Progenitor cell of endocrine pancreas (in vitro differentiated cells): ENCODE measurements at places on chromosomes 13 and 19. TPM values are rescaled to one million over a fixed set of nuclear protein-coding genes. Genes with fewer than 3 reads are reported as not detected.

GRCh38 chr19:50974702-50975556, 5.5 kb upstream of the KLK6 start:
- DNase-seq: no peak
- no peaks in the 10 kb centered on the region for H3K36me3 ChIP-seq
- H3K4me1 ChIP-seq: peaks cover 9% of the 10 kb centered on the region
- peaks cover 13% of the 10 kb centered on the region for H3K27me3 ChIP-seq
- H3K4me3 ChIP-seq: no peak overlapping the region

- no peaks in the 10 kb centered on the region for H3K4me1 ChIP-seq
- no peak overlapping the region for H3K4me3 ChIP-seq
- H3K36me3 ChIP-seq: peaks cover 24% of the 10 kb centered on the region
- no peaks in the 10 kb centered on the region for H3K27me3 ChIP-seq
- H3K27ac ChIP-seq: no peak overlapping the region
Observed at GRCh38 chr19:34345947-34346351, 19.0 kb upstream of the GPI start.

DNA sequence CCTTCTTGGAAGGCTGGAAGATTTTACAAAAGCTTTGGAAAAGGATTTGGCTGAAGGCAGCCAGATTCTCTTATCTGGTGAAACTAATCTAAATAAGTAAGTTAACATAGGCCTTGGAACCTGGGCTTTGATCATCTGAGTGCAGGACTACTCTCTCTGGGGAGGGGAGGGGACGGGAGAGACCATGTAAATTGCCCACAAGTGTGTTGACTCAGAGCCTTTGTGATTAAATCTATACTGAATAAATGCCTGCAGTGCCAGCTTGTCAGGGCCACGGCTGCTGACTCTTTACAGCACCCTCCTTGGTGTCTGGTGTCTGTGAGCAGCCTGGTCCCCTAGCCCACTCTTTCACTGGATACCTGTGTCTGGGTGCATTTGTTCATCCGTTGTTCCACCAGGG, 251.4 kb downstream of the ITGBL1 start:
- H3K4me1 ChIP-seq: peaks cover 3% of the 10 kb centered on the region
- H3K27ac ChIP-seq: no peak overlapping the region
- H3K27me3 ChIP-seq: peaks cover 7% of the 10 kb centered on the region
- H3K4me3 ChIP-seq: no peak overlapping the region

DNA sequence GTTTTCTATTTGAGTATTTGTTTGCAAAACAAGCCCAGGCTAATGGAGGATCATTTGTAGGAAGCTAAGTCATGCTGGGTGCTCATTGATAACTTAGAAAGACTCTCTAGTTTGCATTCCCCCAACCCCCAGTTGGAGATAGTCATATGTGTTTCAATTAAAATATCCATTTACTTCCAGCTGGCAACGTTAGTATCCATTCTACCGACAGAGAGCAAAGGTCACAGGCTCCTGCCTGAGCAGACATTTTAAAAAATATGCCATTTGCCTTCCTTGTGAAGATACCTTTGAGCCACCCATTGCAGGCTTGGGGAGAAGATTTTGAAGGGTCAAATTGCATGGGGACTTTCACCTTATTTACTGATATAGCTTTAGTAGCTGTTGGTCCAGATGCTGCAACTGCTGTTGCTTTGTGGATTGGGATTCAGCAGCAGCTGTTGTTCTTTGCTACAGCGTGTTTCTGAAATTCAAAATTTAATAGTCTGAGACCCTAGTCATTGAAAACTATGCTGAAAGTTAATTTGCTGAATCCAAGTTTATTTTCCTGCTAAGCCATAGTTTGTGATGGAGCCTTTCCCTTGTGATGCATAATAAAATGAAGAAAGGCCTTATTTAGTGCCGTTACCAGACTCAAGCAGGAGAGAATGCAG, 335.1 kb downstream of the GPC6 start:
- H3K27ac ChIP-seq: peak overlapping the region; percentile 5
- no peaks in the 10 kb centered on the region for H3K27me3 ChIP-seq
- peaks cover 7% of the 10 kb centered on the region for H3K4me1 ChIP-seq
- no peaks in the 10 kb centered on the region for H3K36me3 ChIP-seq

GRCh38 chr13:46086421-46086922, 18.4 kb downstream of the CPB2 start:
- no peaks in the 10 kb centered on the region for H3K27me3 ChIP-seq
- no peak overlapping the region for H3K27ac ChIP-seq
- DNase-seq: no peak
- H3K4me1 ChIP-seq: no peaks in the 10 kb centered on the region

DNA sequence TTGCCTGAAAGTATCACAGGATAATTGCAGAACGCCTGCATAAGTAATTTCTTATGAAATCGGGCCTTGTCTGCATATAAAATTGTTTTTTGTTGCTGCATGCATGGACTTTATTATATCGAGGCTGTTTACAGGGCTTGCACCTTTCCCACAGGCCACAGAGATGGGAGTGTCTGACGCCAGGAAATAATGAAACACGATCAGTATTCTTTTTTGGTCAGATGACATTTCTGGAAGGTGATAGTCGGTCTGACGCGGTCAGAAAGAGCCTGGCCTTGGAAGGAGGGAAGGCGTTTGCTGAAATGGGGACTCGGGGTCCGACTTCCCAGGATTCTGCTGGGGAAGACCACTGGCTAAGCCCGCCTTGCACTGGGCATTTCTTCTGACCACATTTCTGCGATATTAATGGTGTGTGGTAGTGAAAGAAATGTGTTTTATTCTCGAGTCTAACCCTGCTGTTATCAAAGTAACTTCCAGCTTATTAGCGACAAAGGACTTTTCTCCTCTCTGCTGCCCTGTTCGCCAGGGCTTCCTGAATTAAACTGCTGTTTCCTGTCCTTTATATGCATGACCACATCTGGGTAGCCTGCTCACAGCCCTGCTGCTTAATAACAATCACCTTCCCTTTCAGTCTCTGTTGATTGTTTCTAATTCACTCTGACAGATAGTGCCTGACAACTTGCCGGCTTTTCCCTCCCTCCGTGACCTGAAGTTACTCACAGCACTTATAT, 11.6 kb upstream of the ZNF536 start:
- no peak overlapping the region for H3K4me3 ChIP-seq
- DNase-seq: no peak
- H3K27ac ChIP-seq: no peak overlapping the region
- peaks cover 2% of the 10 kb centered on the region for H3K4me1 ChIP-seq
- no peaks in the 10 kb centered on the region for H3K36me3 ChIP-seq
- peaks cover 34% of the 10 kb centered on the region for H3K27me3 ChIP-seq

DNA sequence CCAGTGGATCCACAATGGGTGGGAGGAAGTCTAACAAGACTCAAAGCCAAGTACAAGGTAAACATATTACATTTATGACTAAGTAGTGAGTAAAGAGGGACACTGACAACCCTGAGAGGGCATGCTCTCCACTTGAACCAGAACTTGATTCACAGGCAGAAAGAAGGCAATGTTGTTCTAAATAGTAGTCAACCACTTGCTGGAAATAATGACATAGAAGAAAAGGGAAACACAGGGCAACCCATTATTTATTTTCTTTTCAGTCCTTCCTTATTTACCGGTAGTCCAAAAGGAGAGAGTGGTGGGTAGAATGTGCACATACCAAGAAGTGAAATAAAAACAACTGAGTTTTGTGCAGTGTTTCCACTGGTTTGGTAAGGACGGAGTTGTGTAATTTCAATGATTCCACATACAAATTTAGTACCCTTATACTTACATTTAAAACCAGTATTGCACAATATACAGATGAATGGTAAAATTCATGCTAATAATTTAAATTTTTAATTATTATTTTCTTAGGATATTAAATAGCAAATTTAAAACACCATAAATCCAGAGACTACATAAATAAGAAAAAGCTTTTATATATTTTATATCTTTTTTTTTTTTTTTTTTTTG, 65.9 kb downstream of the ENOX1 start:
- DNase-seq: no peak
- H3K4me1 ChIP-seq: peaks cover 12% of the 10 kb centered on the region
- H3K27me3 ChIP-seq: no peaks in the 10 kb centered on the region
- H3K4me3 ChIP-seq: no peak overlapping the region
- no peak overlapping the region for H3K27ac ChIP-seq

DNA sequence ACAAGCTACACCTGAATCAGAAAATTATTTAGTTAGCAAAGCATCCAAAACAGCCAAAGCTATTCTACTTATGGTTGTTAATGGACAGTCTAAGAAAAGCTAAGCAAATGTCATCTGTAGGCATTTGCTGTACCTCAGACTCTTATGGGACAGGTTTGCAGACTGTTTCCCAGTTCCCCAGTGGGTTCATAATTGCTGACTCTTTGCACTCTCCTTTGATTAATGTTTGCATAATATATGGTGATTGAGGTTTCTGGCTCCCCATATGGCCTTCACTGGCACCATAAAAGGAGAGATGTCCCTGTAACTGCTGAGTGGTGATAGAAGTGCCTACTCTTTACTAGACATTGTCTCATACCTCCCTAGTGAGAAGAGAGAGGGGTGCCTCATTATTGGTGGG, 142.1 kb downstream of the GPC6 start:
- H3K27me3 ChIP-seq: no peaks in the 10 kb centered on the region
- no peak overlapping the region for H3K4me3 ChIP-seq
- no peak for DNase-seq
- no peaks in the 10 kb centered on the region for H3K36me3 ChIP-seq
- no peak overlapping the region for H3K27ac ChIP-seq
- H3K4me1 ChIP-seq: peaks cover 7% of the 10 kb centered on the region

DNA sequence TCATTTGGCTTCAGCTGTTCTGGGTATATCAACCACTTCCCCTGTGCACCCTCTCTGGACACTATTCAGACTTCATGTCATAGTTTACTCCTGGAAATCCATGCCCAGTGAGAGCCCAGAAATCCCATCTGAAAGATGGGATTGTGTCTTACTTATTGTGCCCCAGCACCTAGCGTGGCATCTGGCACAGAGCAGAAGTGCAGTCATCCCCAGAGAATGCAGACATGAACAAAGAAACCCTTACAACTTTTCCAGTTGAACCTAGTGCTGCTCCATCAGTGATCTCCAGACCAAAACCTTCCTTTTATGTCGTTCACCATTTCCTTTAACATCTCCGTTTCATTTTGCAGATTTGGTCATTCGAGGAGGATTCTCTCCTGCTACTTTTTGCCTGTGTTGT, 60.6 kb downstream of the MBNL2 start:
- H3K36me3 ChIP-seq: peaks cover 13% of the 10 kb centered on the region
- no peak overlapping the region for H3K4me3 ChIP-seq
- no peak overlapping the region for H3K27ac ChIP-seq
- DNase-seq: no peak
- peaks cover 19% of the 10 kb centered on the region for H3K4me1 ChIP-seq

DNA sequence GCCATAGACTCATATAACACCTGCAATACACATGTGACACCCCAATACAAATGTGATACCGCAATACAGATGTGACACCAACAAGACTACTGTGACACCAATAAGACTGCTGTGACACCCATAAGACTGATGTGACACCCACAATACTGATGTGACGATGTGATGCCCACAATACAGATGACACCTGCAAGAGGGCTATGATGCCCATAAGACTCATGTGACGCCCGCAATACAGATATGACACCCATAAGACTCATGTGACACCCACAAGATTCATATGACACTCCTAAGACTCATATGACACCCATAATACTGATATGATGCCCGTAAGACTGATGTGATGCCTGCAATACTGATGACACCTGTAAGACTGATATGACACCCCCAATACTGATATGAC, 113.0 kb downstream of the MRPL57 start:
- no peaks in the 10 kb centered on the region for H3K36me3 ChIP-seq
- no peak for DNase-seq

DNA sequence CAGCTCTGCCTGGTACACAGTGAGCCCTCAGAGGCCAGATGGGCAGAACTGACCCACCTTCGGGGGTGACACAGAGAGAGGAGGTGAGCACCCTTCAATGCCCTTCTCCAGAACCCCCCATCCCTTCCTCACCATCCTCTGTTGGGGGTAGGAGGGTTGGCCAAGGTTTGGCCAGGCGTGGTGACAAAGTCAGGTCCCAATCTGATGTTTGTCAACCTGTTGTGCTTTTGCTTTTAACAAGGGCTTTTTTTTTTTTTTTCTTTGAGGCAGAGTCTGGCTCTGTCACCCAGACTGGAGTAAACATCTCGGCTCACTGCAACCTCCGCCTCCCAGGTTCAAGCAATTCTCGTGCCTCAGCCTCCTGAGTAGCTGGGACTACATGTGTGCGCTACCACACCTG, 7.3 kb downstream of the PTGIR start:
- peaks cover 2% of the 10 kb centered on the region for H3K4me1 ChIP-seq
- H3K27ac ChIP-seq: no peak overlapping the region
- H3K4me3 ChIP-seq: no peak overlapping the region
- H3K36me3 ChIP-seq: no peaks in the 10 kb centered on the region
- no peak for DNase-seq
- H3K27me3 ChIP-seq: peaks cover 18% of the 10 kb centered on the region

GRCh38 chr13:106650690-106651205, 82.8 kb upstream of the ARGLU1 start:
- no peak overlapping the region for H3K27ac ChIP-seq
- H3K36me3 ChIP-seq: no peaks in the 10 kb centered on the region
- H3K27me3 ChIP-seq: no peaks in the 10 kb centered on the region
- H3K4me1 ChIP-seq: no peaks in the 10 kb centered on the region
- no peak overlapping the region for H3K4me3 ChIP-seq
- no peak for DNase-seq

DNA sequence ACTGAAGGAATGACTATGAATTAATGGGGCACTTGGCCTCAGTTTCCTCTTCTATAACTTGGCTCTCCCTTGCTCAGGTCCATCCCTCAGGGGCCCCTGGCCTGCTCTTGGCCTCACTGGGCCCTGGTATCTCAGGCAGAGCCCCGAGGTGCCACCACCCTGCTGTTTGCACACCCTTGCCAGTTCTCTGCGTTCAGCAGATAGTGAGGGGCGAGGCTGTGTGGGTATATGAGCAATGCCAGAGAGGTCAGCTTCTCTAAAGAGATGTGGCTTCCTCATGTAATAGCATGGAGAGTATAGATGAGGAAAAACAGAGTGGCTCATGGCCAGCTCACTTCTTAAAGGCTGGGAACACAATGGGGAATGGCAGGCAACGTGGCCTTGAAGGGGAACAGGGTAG, 76.1 kb downstream of the CYSLTR2 start:
- H3K36me3 ChIP-seq: no peaks in the 10 kb centered on the region
- H3K27ac ChIP-seq: no peak overlapping the region
- no peak for DNase-seq
- peaks cover 2% of the 10 kb centered on the region for H3K4me1 ChIP-seq
- H3K4me3 ChIP-seq: no peak overlapping the region
- peaks cover 8% of the 10 kb centered on the region for H3K27me3 ChIP-seq

- peaks cover 19% of the 10 kb centered on the region for H3K4me1 ChIP-seq
- no peak for DNase-seq
- no peaks in the 10 kb centered on the region for H3K36me3 ChIP-seq
- H3K27me3 ChIP-seq: no peaks in the 10 kb centered on the region
Observed at GRCh38 chr13:32257649-32258048, 57.5 kb downstream of the ZAR1L start.

- H3K27me3 ChIP-seq: peaks cover 8% of the 10 kb centered on the region
- no peak for DNase-seq
- H3K4me3 ChIP-seq: no peak overlapping the region
- H3K36me3 ChIP-seq: no peaks in the 10 kb centered on the region
Observed at GRCh38 chr19:33602576-33603204, 19.1 kb upstream of the CHST8 start.

The FPR3 gene
- not detected in 2 replicates for total RNA-seq

The C13orf42 gene
- total RNA-seq: not detected in 2 replicates

The RYR1 gene
- 0.65 and 1.4 TPM in 2 replicates for total RNA-seq

The CCDC159 gene
- 25.0 and 27.6 TPM in 2 replicates for total RNA-seq

The LIM2 gene
- total RNA-seq: not detected in 2 replicates

The GIPC3 gene
- not detected in 2 replicates for total RNA-seq

The ZNF432 gene
- 27.2 and 33.6 TPM in 2 replicates for total RNA-seq

The JUND gene
- 158 and 168 TPM in 2 replicates for total RNA-seq

The MTUS2 gene
- 9.2 and 9.3 TPM in 2 replicates for total RNA-seq

The LIN7B gene
- total RNA-seq: 7.0 and 9.3 TPM in 2 replicates

The GRK1 gene
- total RNA-seq: 0.73 and 1.1 TPM in 2 replicates
